NCI-H1092 treated with DMSO at 0.1 percent for 48 hours (cell line): ENCODE measurements at places on chromosomes 13 and 19.

DNA sequence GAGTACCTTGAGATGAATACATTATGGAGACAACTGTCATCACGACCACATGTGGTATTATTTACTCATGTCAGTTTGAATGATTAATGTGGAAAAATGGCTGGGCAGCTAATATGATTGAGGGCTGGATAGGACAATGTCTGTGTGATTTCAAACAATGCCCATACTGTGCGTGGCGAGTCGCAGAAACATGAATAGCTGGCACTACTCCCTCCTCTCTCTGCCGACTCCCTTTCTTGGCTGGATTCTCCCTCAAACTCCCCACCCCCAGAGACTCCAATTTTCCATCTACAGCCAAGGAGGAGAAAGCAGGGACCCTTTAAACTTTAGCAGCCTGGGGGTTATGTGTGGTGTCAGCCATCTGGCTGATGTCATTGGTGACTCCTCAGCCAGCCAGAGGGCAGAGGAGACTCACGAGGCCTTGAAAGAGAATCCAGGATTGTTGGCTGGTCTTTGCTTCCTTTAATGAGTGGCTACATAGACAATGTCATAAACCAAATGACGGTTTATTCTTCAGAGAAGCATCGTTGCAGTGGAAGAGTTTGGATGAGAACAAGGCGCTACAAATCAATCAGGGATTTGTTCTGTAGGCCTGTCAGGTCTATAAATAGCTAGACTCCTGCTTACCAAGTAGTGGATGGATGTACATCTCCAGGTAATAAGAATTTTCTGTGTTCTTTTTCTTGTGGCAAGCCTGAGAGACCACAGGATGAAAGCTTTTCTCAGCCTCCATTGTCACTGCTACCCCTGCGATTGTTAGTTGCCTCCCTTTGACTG, 165.6 kb downstream of the DLEU7 start:
- DNase-seq: no peak

DNA sequence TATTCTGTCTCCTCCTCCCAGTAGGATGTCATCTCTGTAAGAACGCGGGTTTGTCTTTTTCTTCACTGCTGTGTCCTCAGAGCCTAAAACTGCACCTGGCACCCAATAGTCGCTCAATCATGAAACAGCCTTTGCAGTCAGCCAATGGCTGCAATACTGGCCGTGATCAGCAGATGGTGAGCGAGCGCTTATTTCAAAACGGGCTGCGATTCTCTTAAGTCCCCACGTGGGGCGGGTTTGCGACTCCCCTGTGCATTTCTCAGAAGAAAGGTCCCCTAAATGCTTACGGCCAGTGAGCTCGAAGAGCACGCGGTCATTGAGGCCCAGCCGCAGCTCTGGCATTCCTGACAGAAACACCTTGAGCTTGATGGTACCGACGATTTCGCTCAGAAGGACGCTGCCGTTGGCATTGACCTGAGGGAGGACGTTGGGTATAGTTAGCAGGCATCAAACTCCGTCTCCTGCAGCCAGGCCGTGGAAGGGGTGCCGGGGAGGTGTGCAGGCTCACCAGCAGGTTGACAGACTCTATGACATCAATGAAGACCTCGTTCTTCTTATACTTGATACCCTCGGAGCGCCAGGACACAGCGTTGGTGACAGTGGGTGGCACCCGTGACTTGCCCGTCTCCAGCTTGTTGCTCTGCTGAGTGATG, 6.0 kb downstream of the AP1M2 start:
- DNase-seq: peak; percentile 84

GRCh38 chr19:19040417-19040816, 7.0 kb downstream of the ARMC6 start:
- no peak for DNase-seq

DNA sequence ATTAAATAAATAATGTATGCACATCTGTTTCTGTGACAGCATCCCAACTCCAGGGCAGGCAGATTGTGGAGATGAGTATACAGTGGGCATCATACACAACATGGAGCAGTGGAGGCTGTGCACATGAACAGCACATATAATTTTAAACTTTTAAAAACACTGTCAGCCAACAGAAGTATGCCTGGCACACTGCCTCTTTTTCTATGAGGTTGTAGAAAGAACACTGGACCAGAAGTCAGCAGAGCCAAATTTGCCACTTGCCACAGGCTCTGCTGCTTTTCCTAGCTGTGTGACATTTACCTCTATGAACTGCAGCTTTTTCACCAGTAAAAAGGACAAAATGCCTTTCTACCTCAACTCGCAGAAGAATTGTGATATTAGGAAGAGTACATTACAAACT, 118.7 kb downstream of the FRY start:
- no peak for DNase-seq

GRCh38 chr19:7901337-7901736, 2.3 kb upstream of the MAP2K7 start:
- DNase-seq: no peak

DNA sequence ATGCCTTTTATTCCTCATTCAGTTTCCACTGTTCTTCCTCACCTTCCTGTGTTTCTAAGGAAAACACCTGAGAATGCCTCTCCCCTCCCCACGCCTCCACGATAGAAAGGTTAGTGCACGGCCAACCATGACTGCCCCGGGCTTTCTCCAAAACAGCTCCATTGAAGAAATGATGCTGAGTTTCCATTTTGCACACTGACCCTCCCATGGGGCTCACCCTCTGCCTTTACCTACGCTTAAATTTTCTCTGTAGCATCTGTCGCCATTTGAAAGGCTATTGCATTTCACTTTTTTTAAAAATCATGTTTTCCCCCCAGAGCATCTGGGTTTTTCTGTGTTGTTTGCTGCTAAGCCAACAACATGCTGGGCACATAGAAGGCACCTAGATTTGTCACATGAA, 48.2 kb downstream of the ABCC4 start:
- DNase-seq: no peak
